Right lung (tissue), 10 donors: ENCODE measurements at places on chromosomes 2 and 18. TPM values are rescaled to one million over a fixed set of nuclear protein-coding genes. Genes with fewer than 3 reads are reported as not detected.

DNA sequence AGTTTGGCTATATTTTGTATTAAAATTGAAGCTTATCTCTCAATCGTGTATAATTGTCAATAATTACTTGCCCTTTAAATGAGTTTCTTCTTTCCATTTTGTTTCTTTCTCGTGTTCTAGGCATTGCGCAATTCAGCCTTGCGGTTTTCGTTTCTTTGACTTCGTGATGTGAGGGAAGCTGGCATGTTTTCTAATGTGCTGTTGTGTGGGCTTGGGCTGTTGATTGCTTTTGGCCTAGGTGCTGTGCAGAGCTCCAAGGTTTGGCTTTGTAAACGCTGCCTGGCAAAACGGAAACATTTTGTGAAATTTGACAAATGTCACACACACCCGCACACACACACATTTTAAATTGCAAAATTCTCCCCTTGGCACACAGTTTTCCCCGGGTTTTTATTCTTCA, 242.6 kb upstream of the TCF4 start:
- DNase-seq, result no peak

Gene SIX3
- not detected for polyA plus RNA-seq

Gene ATP6V1B1
- 5.8 TPM for polyA plus RNA-seq

DNA sequence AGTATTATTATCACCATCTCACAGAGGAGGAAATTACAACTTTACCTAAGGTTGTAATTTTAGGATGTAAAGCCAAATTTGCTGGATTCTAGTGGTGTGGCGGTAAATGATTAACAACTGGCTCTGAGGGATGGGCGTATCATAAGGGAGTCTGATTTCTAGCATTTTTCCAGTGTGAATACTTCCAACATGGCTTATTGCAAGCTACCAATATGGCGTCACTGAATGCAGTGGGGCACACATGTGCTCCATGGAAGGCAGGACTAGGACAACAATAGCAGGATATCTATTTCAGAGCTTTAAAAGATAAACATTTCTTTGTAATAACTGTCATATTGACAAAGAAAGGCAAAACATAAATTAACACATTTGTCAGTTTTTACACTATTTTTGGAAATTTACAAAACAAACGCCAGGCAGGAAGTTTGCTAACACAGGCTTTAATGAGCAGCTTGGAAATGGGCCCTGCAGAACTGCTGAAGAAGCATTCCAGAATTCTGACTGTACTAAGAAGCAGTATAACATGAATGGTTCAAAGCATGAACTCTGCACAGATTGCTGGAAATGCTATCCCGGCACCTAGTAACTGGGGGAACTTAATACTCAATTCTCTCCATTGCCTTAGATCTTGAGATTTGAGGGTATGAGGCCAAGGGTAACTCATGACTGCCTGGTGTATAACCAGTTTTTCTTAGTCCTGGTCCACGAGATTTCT, 439.3 kb upstream of the MAP2 start:
- DNase-seq, result no peak

- no peak for DNase-seq
Measured at GRCh38 chr18:58190842-58191530, 147.0 kb downstream of the NEDD4L start.

DNA sequence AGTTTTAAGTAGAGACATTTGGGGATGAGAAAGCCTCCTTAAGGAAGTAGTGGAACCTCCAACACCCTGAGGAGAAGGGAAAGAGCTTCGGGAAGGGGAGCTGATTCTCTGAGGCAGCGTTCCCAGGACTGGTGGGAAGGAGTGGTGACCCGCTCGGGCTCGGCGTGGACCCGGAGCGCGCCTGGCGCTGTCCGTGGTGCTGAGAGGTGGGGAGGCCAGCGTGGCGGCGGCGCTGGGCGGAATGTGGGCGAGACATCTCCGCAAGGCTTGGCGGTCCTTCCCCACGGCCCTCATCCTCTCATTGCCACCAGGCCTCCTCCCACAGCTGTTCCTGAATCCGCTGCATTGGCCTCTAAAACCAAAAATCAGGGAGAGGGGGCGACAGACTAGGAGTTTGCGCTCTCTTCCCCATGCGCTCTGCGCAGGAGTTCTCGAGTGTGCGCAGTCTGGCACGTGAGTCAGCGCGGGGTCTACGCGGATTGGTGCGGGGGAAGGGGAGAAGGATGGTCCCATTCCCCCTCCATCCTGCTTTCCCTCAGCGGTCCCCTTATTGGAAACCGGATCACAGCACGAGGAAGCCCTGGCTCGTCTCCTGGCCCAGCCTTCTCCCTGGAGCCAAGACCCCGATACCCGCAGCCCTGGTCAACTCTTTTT, 857 bp downstream of the RESP18 start:
- DNase-seq, result peak; percentile 43

DNA sequence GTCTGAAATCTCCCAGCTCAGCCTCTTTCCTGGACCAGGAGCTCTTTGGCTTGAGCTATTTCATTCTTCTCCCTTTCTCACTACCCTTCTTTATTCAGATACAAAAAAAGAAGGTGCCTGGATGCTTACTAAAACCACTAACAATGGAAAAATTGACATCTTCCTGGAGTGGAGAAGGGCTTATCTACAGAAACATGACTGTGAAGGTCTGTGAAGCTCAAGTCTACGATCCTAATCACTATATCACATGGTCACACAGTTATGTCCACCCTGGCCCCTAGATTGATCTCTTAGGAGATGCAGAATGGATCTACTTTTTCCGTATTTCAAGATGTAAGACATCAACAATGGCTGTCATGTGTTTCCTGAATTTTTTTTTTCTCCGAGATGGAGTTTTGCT, 5.7 kb upstream of the KRCC1 start:
- DNase-seq, result no peak

DNA sequence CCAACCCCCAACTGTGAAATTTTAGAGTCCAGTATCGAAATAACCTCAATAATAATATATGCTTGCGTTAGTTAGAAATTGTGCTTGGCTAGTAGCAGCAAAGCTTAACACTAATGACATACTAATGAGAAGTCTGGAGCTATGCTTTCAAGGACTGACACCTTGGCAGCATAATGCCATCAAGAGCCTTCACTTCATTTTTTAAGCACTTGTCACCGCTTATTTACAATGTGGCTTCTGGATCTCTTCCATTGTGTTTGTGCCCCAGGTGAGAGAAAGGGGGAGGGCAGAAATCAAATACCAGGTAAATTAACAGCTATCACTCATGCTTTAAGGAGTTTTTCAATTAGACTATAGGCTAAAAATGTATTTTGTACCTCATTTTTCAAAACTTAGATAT, 101.5 kb downstream of the CDH7 start:
- DNase-seq, result no peak

Gene RASGRP3
- 22.8 TPM for polyA plus RNA-seq

Gene STAT4
- 9.7 TPM for polyA plus RNA-seq

GRCh38 chr2:25617948-25618646, 55.3 kb downstream of the DTNB start:
- DNase-seq, result no peak

GRCh38 chr18:22831441-22831904, 101.7 kb upstream of the RBBP8 start:
- no peak for DNase-seq

Gene RESP18
- not detected for polyA plus RNA-seq

- DNase-seq, result no peak
Measured at GRCh38 chr18:21031845-21032244, 79.8 kb downstream of the ROCK1 start.

DNA sequence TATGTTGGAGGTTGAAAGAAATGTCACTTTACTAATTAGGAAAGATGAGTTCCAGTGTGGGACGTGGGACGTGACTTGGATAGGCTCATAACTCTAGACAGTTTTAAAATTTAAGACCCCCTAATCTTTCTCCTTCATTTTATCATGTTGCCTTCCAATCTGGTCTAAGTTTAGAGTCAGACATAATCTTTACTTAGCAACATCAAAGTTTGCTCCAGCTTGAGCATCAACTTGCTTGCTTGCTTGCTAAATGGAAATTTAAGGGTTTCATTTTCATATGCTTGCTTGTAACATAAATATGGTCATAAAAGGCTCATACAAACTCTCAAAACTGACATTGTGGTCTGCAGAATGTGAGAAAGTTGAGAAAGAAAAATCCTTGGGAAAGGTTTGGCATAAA, 428.9 kb downstream of the EPHA4 start:
- no peak for DNase-seq

DNA sequence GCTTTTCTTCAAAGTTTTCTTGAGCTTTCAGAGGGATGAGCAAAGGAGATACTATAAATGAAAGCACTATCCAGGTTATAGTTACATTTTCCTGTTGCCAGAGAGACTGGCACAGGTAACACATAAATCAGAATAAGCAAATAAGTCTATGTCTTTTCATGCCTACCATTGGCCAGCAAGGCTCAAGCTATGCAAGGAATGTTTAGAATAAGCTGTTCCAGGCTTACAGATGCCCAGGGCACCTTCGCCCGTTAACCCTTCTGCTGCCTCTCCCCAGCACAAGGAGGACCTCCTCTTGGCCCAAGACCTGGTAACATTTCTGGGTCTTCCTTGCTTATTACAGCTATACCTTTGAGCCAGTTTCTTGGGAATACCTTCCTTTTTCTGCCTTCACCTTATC, 233.7 kb upstream of the MEIS1 start:
- no peak for DNase-seq

- no peak for DNase-seq
Measured at GRCh38 chr18:49839012-49839411, 25.7 kb upstream of the ACAA2 start.

Gene LAMA1
- polyA plus RNA-seq, result 17.1 TPM

DNA sequence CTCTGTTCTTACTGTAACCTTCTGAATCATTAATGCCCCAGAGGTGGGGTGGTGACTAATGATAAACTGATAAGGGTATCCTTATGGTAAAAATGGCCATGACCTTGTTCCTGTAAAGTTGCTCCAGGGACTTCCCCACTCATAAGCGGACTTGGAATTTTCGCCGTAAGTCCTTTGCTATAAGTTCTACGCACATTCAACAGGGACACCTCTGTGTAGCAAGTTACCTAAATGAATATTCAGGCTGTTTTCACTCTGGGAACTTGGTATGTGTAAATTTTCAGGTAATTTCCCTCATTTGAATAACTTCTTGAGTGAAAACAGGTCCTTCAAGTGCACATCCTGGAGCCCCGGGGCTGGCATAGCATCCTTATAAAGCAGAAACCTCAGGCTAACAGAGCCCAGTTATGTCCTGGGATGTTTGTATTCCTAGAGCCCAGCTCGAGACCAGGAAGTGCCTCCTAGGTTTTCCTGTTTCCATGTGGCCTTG, 9.4 kb upstream of the AGFG1 start:
- no peak for DNase-seq
